Occipital lobe (tissue), 3 donors: ENCODE measurements at places on chromosomes 7 and 10.

DNA sequence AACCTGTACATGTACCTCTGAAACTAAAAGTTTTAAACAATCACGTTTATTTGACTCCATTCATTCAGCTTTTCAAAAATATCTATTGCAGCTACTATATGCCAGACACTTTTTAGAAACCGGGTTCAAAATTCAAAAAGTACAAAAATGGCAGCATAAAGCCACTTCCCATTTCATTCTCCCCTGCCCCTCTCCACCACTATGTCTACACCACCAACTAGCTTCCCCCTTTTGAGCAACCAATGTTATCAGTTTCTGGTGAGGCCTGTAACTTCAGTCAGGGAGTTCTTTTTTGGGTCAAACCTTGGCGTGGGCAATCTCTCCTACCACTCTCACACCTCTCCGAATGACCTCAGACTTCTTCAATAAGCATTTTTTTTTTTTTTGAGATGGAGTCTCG lies 11.5 kb upstream of the HHEX start:
- no peak for DNase-seq

- DNase-seq, result no peak
These were observed 70.6 kb downstream of the MCMBP start for GRCh38 chr10:119801998-119802538.

- no peak for DNase-seq
These were observed 112.0 kb upstream of the FGFR2 start for GRCh38 chr10:121710207-121710606.

DNA sequence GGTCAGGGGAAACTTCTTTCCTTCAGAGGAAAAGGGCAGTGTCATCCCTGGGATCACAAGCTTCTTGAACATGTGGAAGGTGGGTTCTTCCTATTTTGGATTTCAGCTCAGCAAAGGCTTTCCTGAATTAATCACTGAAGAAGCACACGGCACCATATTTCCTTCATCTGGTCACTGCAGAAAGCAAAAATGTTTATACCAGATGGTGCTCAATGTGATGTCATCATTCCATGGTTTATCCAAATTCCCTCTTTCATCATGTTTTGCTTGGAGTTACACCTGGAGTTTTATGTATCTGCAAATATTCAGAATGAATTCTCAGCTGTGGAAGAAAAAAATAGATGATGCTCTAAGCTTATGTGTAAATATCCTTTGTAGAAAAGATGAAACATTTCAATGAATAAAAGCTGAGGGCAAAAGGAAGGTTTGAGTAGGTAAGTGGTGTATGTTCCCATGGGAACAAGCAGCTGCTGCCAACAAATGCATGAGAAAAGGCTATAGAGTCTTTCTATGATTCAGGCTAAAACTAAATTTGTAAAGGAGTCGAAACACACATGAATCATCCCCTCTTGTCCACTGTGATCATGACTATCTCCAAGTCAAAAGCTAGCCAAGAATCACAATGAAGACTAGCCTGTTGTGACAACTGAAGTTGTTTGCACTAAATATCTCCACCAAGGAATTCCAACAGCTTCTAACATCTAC lies 26.9 kb upstream of the BPGM start:
- DNase-seq, result no peak

GRCh38 chr7:128922496-128923410 lies 12.2 kb upstream of the KCP start:
- no peak for DNase-seq

DNA sequence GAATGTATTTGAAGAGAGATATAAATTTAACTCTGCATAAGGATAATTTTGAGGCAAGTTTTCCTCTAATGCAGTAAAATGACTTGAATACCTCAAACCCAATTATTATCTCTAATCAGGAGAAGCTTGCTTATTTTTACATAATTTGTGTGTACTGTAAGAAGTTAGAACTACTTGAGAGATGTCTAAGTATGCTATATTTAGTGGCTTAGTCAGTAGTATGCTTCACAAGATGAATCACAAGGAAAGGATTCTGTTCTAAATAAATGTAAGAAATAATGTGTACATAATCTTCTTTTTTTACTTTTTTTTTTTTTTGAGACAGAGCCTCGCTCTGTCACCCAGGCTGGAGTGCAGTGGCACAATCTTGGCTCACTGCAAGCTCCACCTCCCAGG lies 13.7 kb downstream of the PHTF2 start:
- DNase-seq, result no peak

GRCh38 chr7:139252451-139252850 lies 21.4 kb downstream of the UBN2 start:
- no peak for DNase-seq

GRCh38 chr10:129477051-129477450 lies 10.0 kb downstream of the MGMT start:
- DNase-seq, result no peak
